ENCODE measurements at places on chromosomes 5 and 9.
A peak's percentile ranks its signal among the peaks of the same experiment; 100 is the strongest.

DNA sequence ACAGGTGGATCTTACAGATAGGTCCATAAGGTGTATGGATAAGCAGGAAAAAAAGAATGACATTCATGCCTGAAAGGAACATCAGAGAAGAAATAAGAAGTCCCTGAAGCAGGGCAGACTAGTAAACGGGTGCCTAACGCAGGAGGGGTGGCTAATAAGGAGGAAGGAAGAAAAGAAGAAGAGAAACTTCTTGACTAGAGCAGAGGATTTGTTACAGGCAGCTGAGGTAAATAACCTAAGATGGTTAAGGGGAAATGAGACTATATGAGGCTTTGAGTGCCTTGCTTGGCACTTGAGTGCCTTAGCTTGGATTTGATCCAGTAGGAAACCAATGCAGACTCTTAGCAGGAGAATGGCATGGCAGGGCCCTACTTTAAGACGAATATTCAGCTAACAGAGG is 313.5 kb upstream of the PDE4D start:
- peak; percentile 49 for DNase-seq

DNA sequence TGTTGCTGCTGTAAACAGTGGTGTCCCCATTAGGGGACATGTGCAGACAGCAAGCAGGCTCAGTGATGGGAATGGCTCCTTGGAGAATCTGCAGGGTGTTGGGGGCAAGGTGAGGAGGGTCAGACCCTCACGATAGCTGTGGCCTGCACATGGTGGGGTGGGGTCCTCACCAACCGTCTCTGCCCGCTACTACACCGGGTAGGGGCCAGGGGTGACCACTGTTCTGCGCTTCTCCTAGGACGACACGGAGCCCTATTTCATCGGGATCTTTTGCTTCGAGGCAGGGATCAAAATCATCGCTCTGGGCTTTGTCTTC is 4.9 kb downstream of the CACNA1B start:
- DNase-seq = no peak

- no peak for DNase-seq
These were observed 10.5 kb downstream of the DNLZ start for GRCh38 chr9:136353088-136353487.

DNA sequence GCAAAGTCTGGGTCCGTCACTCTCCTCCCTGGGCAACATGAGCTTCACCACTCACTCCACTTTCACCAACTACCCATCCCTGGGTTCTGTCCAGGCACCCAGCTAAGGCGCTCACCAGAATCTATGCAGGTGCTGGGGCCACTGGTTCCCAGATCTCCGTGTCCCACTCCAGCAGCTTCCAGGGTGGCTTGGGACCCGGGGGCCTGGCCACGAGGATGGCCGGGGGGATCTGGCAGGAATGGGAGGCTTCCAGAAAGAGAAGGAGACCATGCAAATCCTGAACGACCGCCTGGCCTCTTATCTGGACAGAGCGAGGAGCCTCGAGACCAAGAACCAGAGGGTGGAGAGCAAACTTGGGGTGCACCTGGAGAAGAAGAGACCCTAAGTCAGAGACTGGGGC is 1611.0 kb upstream of the ACO1 start:
- DNase-seq = no peak

DNA sequence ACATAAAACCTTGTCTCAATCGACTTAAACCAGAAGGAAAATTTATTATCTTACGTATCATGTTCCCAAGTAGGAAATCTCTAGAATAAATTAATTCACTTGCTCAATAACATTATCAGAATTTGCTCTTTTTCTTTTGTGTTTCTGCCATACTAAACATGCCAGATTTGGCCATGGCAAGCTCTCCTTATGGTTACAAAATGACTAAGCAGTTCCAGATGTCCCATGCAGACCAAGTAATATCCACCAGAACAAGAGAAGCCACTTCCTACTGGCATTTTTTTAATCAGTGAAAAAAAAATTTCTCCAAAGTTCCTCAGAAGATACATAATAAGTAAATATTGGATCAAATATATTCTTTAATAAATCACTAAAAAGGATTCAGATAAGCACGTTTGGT is 25.2 kb upstream of the ADAMTS6 start:
- DNase-seq = no peak

- DNase-seq = no peak
These were observed 76.8 kb upstream of the PHYKPL start for GRCh38 chr5:178309271-178310013.

- no peak for DNase-seq
These were observed 43.2 kb downstream of the UBE2QL1 start for GRCh38 chr5:6491919-6492290.

Data from DMS79 treated with DMSO at 0.1 percent for 48 hours (cell line).